ENCODE measurements at places on chromosomes 13 and 19.
A peak's percentile ranks its signal among the peaks of the same experiment; 100 is the strongest.

- peak; percentile 80 for DNase-seq
These were observed 10.7 kb upstream of the CEACAM3 start for GRCh38 chr19:41785653-41786052.

DNA sequence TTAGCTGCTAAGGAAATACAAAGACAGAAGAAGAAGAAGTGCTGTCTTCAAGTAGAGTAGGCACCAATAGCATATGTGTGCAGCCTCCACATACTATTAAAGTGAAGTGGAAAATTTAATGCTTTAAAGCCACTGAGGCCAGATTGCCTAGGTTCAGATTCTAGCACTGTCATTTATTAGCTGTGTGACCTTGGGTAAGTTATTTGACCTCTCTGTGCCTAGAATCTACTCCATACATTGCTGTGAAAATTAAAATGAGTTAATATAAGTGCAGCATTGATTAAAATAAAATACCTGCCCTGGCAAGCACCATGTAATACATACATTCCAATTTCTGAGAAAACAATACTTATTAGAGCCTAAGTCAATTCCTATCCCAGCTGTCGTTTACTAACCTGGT is 110.5 kb downstream of the FRY start:
- DNase-seq, result no peak

GRCh38 chr13:97752961-97753668 is 200.4 kb upstream of the IPO5 start:
- no peak for DNase-seq

GRCh38 chr19:4234862-4235201 is 5.5 kb downstream of the EBI3 start:
- no peak for DNase-seq

GRCh38 chr19:38409631-38410133 is 6.8 kb downstream of the FAM98C start:
- no peak for DNase-seq

GRCh38 chr19:3284759-3285646 is 60.5 kb downstream of the CELF5 start:
- peak; percentile 78 for DNase-seq

GRCh38 chr19:13164343-13165161 is 14.3 kb downstream of the IER2 start:
- DNase-seq, result peak; percentile 53

DNA sequence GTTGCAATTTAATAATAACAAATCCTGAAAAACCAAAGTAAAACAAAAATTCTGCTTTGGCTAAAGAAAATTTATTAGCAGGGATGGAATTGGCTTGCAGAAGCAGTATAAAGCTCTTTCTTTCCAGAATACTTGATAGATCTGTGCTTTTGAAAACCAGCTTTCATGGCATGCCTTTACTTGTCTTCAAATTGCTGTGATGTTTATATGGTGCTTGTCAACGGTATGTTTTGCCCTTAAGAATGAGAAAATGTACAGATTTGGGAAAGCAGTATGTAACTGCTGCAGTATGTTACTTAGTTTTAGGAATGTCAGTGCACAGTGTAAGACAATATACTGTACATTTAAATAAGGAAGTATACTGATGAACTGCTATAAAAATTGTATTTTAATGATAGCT is 120.8 kb upstream of the PCDH20 start:
- DNase-seq, result no peak

- peak; percentile 89 for DNase-seq
These were observed 2.7 kb downstream of the TPM4 start for GRCh38 chr19:16078759-16079707.

DNA sequence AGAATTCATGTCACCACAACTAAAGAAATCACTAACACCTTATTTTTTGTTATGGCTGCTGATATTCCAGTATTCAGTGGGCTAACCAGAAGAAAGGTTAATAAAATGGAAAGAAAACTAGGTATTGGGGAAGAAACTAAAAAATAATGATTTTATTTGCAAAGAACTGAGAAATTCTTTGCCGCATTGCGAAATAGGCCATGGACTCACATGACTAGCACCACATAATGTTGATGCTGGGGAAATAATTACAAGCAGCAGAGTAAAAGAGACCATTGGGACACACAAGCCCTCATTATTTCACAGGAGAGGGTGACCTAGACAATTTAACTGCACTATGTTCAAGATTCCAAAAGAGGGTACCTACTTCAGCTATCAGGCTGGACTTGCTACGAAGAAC is 1411.5 kb downstream of the SLITRK5 start:
- DNase-seq, result no peak

DNA sequence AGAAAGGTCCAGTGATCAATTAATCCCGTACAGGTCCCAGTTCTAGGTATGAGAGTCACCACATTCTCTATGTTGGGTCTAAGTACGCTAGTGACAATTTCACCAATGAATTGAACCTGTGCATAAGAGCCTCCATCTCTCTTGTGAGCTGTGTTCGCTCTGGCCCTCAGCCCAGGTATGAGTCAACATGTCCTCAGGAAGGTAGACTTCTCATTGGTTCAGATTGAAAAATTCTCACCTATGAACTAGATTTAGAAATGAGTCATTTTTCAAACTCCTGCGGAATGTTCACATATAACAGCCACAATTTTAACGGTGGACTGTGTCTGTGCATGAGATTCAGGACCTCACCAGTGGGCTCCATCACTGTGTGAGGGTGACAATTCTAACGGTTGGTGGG is 12.7 kb upstream of the ZNF43 start:
- no peak for DNase-seq

GRCh38 chr13:82681535-82681934 is 1200.7 kb downstream of the SLITRK1 start:
- DNase-seq, result no peak

DNA sequence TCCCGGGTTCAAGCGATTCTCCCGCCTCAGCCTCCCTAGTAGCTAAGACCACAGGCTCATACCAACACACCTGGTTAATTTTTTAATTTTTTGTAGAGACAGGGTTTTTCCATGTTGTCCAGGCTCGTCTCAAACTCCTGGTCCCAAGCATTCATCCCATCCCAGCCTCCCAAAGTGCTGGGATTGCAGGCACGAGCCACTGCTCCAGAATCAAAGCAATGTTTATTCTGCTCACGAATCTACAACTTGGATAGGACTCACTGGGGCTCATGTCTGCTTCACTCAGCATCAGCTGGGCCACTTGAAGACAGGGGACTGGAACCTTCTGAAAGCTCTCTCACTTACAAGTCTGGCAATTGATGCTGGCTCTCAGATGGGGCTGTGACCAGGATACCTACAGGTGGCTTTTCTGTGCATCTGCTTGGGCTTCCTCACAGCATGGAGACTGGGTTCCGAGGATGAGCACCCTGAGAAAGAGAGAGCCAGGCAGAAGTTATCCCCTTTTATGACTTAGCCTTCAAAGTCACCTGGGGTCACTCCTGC is 8.2 kb upstream of the ZNF792 start:
- no peak for DNase-seq

- no peak for DNase-seq
These were observed 188.4 kb downstream of the ITGBL1 start for GRCh38 chr13:101640788-101641400.

GRCh38 chr13:113969311-113969972 is 4.4 kb downstream of the C13orf46 start:
- no peak for DNase-seq

GRCh38 chr13:27139565-27139964 is 32.0 kb downstream of the USP12 start:
- no peak for DNase-seq

GRCh38 chr13:108560093-108560492 is 69.3 kb upstream of the MYO16 start:
- DNase-seq, result no peak

- no peak for DNase-seq
These were observed 117.1 kb upstream of the USP29 start for GRCh38 chr19:57002710-57003109.
